ENCODE measurements at places on chromosomes 3 and 15. TPM values are rescaled to one million over a fixed set of nuclear protein-coding genes. Genes with fewer than 3 reads are reported as not detected.

The TMEM212 gene
- polyA plus RNA-seq, result 0.09 TPM

The CCR8 gene
- polyA plus RNA-seq, result not detected

The GRAMD2A gene
- 0.23 TPM for polyA plus RNA-seq

GRCh38 chr15:29570948-29571791, 251.1 kb downstream of the TJP1 start:
- DNase-seq, result no peak

DNA sequence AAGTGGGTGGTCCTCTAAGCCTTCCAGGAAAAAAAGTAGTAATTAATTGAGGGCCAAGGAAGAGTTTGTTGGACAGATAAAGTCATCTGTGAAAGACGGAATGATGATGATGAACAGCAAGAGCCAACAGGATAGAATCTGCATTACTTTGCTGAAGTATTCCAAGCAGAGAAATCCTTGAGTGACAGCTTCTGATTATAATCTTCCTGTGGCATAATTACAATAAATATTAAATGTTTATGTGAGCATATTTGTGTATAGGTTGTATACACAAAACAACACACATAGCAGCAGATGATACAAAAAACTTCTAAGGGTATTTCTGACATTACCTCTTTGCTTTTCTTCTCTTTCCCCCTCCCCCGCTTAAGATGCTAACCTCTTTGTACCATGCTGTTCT, 147.6 kb downstream of the SPATA16 start:
- DNase-seq, result no peak

DNA sequence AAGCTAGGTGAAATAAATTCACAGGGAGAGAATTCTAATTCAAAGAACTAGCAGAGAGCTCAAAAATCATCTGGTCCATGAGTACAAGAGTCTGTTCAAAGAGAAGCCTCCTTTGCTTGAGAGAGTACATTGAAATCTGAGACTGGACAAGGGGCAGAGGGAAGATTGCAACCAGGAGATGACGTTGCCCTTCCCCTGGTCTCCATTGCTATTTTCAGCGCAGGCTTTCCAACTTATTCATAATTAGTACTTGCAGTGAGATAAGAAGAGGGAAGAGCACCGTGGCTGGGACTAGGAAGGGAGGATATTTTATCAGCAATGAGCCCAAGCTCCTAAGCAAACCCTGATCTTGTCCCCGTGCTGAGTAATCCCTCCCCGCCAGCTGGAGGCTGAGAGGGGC, 251.8 kb upstream of the RORA start:
- no peak for DNase-seq

DNA sequence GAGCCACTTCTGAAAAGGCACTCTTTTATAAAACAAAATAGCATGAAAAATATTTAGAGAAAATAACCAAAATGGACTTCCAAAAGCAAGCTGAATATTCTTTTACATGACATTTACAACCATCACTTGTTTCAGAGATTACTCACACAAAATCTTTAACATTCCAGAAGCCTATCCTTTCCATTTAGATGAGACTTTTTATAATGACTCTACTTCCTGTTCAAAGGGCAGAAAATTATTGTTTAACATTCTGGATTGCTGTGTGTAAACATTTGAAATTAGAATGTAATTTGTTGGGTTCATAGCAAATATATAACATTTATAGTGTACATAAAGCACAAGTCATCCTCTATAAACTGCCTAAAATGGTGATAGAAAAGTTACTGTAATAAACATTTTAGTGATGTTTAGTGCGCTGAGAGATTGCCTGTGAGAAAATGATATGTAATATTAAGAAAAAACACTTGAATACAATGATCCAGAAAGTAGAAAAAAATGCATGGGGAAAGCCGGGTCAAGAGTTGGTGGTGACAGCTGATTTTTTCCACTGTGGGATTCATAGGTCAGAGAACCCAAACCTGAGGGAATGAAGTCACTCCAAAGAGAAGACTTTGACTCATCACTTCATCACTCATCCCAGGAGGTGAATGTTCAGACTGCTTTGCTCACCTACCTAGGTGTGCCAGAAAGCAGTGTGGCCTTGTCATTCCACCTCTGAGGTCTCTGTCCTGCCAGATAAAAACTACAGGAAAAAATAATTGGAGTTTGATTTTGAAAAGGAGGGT, 305.8 kb downstream of the ARPP21 start:
- no peak for DNase-seq

DNA sequence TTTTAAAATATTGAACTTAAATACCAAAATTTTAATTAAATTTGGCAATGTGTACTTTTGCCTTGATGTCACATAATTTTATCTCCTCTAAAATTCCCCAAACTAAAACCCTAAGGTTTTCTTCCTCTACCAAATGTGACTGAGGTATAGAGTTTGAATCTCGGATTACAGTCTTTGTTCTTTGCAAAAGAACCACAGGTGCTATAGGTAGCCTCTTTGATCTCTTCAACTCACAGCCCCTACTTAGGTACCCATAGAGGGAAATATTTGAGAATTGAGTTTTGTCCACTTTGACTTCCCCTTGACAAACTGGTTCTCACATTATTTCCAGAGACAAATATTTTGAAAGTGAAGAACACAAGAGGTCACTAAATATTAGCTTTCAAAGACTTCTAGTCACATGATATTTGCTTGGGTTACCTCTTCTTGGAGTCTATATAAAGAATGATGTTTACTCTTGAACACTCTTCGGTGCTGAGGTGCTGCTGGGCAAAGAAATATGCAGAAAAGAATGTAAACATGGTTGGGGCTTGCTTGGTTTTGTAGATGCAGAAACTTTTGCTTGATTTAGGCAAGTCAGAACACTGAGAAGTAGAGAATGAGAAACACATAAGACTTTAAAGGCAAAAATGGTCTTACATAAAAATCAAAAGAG, 120.8 kb upstream of the MCTP2 start:
- DNase-seq, result no peak

GRCh38 chr15:49645941-49646340, 25.1 kb downstream of the DTWD1 start:
- peak; percentile 58 for DNase-seq

DNA sequence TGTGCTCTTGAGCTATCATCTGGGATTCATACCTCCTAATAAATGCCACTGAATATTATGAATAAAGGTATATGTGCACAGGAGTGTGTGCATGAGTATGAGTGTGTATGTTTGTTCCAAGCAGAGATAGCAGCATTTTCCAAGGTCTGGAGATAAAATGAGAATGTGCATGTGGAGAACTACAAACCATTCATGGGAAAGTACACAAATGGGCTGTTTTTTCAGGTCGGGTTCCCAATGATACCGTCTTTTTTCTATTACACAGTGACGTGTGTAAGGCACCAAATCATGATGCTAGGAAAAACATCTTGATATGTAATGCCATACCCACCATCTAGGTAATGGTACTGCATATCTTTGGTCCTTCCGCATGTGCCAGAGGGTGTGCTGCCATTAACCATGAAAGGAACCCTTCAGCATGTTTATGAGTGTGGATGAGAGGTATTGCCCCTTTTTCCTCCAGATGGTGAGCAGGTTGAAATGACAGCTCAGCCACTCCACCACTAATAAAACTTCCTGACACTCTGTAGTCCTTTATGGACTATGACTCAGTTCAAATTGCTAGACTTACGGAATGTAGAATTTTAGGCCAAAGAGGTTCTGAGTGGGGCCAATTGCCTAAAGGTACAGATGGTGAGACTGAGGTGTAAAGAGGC, 36.4 kb upstream of the COPB2 start:
- DNase-seq, result no peak
